ENCODE measurements at places on chromosomes 7 and 10.

GRCh38 chr7:156065400-156065799 is 253.1 kb upstream of the SHH start:
- no peak for DNase-seq

GRCh38 chr10:117133273-117134055 is 4.6 kb downstream of the VAX1 start:
- no peak for DNase-seq

DNA sequence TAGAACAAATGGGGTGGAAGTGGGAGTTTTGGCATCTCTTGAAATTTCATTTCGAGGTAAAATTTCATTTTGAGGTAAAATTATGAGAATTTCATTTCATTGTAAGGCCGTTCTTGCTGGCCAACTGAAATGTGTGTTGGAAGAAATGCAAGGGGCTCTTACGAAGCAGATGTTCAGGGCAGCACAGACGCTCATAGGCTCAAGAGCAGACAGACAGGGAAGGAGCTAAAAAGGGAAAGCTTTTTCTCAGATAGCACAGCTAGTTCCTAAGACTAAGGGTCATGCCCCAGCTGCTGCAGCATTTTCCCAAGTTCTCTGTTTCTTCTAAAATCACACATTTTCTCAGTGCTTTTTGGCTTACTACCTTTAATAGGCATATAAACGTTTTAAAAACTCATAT is 65.1 kb upstream of the SFMBT2 start:
- no peak for DNase-seq

- no peak for DNase-seq
Measured at GRCh38 chr10:99834410-99834809, 52.0 kb downstream of the ABCC2 start.

DNA sequence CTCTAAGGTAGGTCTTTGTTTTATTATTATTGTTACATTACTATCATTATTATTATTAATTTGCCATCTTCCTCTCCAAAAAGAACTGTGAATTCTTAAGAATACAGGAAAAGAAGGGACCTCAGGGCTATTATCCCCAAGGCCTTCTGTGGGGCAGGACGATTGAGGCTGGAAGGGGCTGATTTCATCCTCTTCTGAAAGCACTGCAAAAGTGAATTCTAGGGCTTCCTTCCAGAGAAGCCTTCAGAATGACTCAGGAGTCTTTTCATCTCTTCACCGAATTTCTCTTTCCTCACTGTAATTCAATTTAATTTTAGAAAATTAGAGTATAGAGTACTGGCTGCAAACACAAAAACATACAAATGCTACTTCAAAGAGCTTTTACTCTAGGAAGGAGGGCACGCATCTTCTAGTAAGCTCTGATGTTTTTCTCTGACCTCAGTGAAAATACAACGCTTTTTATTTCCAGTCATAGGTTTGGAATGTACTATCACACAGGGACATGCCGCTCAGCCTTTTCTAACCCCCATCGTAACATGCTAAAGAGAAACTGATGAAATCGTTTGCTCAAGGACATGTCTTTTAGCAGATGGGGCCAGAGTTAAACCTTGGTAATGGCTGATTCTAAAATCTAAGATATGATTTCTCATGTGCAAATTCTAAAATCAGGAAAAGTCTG is 280.2 kb upstream of the PITRM1 start:
- no peak for DNase-seq

DNA sequence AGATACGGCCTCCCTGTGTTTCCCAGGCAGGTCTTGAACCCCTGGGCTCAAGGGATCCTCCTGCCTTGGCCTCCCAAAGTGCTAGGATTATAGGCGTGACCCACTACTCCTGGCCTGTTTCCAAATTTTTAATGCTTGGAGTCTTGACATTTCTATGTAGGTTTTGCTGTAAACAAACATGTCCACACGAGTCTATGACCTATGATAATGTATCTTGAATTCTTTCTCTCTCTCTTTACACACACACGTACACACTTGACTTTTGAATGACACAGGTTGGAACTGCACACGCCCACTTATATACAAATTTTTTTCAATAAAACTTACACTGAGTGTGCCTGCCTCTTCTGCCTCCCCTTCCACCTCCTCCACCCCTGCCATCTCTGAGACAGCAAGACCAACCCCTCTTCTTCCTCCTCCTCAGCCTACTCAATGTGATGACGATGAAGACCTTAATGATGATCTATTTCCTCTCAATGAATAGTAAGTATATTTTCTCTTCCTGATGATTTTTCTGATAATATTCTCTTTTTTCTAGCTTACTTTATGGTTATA is 44.1 kb upstream of the LAMB1 start:
- no peak for DNase-seq

DNA sequence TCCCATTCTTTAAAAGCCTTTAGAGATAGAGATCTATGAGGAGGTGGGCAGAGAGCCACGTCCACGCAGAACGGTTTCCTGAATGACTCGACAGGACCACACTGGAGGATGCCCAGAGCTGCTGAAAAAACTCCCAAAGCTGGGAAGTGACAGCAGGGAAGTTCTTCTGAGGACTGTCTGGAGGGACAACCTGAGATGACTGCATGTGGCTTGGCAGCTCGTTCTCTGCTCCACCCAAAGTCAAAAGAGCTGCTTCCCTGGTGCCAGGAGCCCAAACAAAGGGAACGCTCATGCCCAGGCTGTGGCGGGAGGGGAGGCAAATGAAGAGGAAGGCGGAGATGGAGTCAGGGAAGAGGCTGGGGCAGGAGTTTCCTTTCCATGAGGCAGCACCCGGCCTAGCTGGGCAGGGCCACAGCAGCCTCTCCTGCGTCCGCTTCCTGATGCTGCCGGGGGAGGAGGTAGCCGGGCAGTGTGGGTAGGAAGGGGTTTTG is 95.4 kb downstream of the CCDC3 start:
- no peak for DNase-seq

DNA sequence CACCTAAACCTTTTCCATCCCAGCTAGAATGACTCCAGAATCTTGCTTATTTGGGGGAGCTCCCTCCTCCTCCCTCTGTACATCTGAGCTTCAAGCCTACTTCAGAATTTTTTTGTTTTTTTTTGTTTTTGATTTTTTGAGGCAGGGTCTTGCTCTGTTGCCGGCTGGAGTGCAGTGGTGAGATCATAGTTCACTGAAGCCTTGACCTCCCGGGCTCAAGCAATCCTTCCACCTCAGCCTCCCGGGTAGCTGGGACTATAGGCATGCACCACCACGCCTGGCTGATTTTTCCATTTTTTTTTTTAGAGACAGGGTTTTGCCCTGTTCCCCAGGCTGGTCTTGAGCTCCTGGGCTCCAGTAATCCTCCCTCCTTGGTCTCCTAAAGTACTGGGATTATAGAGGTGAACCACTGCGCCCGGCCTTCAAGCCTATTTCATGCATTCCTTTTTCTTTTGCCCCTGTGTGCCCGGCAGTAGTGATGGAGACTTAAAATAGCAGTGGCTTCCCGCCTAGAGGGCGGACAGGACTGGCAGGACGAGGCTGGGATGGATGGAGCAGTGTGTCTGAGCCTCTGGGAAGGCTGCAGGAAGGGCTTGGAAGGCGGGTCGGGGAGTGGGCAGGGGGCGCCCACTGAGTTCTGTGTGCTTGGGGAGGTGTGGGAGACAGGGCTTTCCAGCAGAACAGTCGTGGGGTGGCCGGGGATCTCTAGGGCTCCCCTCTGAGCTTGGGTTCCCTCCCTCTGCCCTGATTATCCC is 8.8 kb downstream of the CUX1 start:
- no peak for DNase-seq

DNA sequence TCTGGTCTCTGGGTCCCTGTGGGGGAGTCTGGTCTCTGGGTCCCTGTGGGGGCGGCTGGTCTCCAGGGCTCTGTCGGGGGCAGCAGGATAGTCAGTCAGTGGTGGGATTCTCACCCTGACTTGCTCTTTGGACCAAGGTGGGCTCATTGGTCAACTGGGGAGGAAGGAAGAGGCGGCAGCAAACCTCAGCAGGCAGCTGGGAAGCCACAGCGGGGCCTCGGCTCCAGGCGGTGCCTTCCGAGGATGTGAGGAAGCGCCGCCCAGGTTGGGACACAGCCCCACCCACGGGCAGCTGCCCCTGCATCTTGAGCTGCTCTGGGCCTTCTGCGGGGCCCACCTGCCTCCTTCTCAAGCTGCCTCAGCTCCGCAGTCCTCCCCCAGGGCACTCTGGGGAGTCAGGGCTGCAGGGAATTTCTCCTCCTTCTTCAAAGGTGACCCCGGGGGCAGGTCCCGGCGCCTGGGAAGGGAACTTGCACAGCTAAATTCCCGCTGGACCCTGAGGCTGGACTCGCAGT is 20.4 kb upstream of the KNDC1 start:
- no peak for DNase-seq

DNA sequence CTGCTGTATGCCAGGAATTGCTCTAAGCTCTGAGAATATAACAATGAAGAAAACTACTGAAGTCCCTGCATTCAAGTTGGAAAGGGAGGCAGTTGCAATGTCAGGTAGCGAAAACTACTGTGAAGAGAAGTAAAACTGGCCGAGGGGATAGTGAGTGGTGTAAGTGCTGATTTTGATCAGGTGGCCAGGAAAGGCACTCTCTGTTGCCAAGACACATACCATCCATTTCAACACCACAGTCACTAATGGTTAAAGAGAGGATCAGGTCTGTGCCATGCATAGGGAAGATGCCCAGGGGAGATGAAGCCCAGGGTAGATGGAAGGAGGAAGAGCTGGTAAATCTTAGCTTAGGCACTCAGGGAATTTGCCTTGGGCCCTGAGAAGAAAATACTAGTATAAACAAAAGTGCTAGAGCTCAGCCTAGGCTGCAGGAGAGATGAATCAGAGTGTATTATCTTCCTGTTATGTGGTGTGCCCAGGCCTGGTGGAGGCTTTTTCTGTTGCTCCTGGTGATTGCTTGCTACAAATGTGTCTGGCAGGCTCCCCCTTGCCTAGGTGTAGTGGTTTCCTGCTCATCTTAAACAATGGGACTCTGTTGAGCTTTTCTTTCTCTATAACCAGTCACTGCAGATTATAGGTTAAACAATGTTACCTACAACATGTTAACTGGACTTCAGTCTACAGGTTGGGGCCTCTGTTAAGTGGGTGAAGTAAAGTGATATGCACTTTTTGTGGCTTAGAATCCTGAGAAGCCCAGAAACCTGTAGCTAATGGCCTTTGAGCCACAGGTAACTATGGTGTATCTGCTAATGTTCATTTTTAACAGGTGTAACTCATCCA is 125.5 kb downstream of the LRRC4 start:
- no peak for DNase-seq

- no peak for DNase-seq
Measured at GRCh38 chr10:78377356-78377755, 343.7 kb downstream of the RPS24 start.

DNA sequence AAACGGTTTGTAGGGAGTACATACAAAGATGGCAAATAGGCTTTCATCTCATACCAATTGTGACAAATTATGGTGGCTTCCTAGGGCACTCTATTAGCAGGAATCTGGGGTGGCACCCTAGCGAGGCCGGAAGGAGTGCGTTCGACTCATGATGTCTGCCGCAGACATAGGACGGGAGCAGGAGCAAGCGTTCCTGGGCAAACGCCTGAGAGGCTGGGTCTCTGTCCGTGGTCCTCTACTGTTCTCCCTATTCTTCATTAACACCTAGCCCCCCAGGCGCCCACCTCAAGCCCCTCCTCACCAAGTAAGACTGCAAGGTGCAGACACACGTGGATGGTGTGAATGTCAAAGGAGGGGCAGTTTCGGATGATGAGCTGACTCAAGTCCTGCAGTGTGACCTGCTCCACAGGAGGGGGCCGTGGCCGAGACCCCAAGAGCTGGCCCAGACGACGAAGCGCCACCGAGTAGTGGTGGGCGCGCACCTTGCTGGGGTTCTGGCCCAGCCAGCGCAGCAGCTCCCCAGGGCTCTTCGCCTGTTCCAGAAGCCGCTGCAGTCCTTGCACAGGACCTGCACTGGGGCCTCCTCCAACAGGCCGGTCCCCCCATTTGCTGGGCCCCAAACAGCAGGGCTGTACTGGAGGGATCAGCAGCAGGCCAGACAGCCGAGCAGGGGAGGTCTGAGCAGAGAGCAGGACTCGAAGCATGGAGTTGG is 1.3 kb downstream of the FASTK start:
- no peak for DNase-seq

DNA sequence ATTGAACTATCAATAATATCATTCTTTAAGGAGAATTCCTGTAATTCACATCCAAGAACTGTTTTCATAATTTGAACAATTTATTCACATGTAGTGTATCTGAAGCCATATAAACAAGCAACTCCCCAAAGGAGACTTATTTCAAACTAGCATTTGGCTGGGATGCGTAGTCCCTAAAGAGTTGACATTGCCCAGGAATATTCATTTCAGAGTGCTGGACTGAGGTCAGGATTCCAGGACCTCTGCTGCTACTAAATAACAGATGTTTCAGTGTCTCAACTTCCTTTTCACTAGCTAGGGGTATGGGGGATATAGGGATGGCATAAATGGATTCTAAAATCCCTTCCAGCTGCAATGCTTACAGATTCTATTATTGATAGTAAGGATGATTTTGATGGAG is 177.0 kb downstream of the TSPAN12 start:
- no peak for DNase-seq

- DNase-seq = no peak
Measured at GRCh38 chr10:12502526-12503274, 153.4 kb downstream of the CAMK1D start.

DNA sequence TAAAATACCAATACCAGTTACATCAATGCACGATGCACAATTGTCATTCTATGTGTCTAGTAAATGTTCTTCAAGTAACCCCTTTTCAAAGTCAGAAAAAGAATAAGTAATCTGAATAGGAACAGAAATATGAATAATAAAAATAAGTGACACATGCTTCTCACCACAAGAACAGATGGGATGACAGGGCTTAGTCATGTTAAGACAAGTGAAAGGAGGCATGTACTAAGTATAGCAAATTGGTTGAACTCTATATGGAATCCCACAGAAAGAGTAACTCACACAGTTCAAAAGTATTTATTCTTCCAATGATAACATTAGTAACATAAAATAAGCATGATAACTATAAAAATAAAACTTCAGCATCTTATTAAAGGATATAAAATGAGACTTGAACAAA is 100.9 kb upstream of the TAS2R16 start:
- DNase-seq = no peak

GRCh38 chr10:1782841-1783240 is 45.5 kb upstream of the ADARB2 start:
- no peak for DNase-seq

DNA sequence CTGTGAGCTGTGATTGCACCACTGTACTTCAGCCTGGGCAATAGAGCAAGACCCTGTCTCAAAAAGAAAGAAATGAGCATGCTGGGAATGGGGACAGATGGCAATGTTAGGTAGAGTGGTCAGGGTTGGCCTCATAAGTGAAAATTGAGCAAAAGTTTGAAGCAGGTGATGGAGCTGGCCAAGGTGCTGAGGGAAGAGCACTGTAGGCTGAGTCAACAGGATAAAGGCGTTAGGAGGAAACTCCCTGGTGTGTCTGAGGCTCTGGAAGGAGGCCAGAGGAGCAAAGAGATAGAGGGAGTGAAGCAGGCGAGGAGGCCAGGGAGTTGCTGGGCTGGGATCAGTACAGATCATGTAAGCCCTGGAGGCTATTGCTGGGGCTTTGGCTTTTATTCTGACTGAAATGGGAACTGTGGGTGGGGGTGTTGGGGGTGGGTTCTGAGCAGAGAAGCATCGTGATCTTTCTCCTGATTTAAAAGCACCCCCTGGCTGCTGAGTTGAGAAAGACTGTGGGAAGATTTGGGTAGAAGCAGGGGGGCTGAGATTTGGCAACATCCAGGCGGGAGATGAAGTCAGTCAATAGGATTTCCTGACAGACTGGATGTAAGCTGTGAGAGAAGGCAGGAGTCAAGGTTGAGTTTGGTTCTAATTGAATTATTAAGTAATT is 52.5 kb upstream of the VKORC1L1 start:
- DNase-seq = no peak

All from stimulated activated CD4-positive, alpha-beta T cell treated with anti-CD3 and anti-CD28 coated beads, Interleukin-1b, Interleukin-23, amount 100 ng/mL, for 24 hours (primary cell).